ENCODE measurements at places on chromosomes 7 and 10.

GRCh38 chr10:34433241-34434076 lies 381.6 kb downstream of the PARD3 start:
- no peak for DNase-seq

GRCh38 chr10:13396369-13396768 lies 48.3 kb upstream of the SEPHS1 start:
- DNase-seq: peak; percentile 19

- DNase-seq: no peak
These were observed 13.6 kb upstream of the SVIL start for GRCh38 chr10:29648114-29648982.

GRCh38 chr7:41116337-41116736 lies 586.6 kb downstream of the INHBA start:
- DNase-seq: no peak

DNA sequence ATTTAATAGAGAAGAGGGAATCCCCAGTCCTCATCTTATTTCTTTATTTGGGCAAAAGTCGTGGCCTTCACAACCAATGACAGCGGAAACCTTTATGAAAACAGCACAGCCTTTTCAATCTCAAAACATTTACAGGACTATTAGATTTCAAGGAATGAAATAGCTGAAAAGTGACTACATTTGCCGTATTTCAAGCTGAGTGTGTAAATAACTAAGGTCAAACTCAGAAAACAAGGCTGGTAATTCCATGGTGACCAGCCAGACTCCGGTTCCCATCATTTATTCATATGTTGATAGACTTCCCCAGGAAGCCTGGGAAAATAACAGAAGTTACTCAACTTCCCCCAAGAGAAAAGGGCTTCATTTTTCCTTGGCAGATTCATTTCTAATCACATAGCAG lies 457.3 kb upstream of the NFE2L3 start:
- DNase-seq: no peak
